ENCODE measurements at places on chromosomes 13 and 19.

DNA sequence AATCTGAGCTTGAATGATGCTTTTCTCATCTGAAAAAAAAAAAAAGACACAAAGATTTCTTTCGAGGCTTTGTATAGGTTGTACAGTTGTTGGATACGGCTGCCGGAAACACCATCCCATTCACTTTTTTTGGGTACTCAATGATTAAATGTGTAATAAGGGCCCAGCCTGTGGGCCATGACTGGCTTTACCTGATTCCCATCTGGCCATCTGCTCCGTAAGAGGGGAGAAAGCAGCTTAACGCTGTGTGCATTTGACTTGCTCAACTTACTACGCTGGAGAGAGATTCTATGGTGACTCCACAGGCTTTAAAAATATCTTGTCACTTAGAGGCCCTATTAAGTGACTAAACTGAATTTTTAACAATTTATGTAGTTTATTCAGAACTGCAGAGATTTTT is 731 bp downstream of the ZNF558 start:
- DNase-seq: no peak

GRCh38 chr13:65966991-65967451 is 1263.1 kb downstream of the PCDH9 start:
- no peak for DNase-seq

- no peak for DNase-seq
Measured at GRCh38 chr19:38888876-38889275, 10.5 kb downstream of the SIRT2 start.

- no peak for DNase-seq
Measured at GRCh38 chr19:7682175-7682855, 1.7 kb downstream of the TRAPPC5 start.

DNA sequence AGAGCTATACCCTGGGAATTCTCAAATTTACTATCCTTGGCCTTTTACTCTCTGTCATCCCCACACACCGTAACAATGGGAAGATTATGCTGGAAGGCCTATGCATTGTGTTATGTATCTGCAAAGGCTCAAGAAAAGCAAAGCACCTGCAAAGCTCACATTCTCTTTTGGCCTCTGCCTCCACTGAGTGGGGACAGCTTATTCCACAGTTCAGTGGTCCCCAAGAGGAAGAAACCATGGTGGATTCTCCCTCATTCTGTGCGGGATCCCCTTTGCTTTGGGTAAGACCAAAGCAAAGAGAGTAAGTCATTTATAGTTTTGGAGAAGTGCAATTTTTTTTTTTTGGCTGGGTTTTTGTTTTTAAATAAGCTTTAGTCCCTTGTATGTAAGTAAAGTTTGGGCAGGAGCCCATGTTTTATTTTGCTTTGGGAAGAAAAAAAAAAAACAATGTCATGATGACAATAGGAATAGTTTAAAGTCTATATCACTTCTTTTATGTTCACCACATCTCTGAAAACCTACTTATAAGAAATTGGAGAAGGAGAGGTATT is 530.6 kb downstream of the FGF9 start:
- no peak for DNase-seq

DNA sequence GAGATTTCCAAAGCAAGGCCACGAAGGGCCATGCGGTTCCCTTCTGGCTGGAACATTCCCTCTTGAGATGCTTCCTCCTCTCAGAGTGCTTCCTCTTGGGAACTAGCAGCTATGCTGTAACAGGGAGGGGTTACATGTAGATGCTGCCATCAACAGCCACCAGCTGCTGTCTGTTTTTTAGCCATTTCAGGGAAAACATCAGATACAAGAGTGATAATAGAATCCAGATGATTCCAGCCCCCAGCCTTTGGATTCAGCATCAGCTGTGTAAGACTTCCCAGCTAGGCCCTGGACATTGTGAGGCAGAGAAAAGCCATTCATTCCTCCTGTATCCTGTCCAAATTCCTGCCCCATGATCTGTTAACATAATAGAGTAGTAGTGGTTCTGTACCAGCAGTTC is 8.2 kb upstream of the ZNF177 start:
- DNase-seq: no peak

DNA sequence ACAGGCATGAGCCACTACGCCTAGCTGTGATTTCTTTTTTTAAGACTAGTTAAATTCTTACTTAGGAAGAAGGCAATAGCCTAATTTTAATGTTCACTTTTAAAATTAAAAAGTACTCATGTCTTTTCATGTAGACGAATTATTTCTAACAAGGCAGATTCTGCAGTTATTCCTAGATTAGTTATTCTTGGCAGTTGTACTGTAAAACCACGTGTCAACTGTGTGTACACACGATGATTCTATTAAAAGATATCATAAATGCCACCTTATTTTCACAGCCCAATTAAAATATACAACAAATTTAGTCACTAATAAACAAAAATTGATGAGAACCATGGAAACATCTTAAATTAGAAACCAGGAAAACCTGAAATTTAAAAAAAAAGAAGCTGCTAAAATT is 10.6 kb upstream of the FOXO1 start:
- no peak for DNase-seq

- DNase-seq: no peak
Measured at GRCh38 chr13:23680845-23681669, 110.8 kb downstream of the TNFRSF19 start.

GRCh38 chr19:48737360-48737998 is 2.9 kb downstream of the RASIP1 start:
- DNase-seq: peak; percentile 32

- no peak for DNase-seq
Measured at GRCh38 chr13:37893321-37893720, 23.7 kb upstream of the TRPC4 start.

DNA sequence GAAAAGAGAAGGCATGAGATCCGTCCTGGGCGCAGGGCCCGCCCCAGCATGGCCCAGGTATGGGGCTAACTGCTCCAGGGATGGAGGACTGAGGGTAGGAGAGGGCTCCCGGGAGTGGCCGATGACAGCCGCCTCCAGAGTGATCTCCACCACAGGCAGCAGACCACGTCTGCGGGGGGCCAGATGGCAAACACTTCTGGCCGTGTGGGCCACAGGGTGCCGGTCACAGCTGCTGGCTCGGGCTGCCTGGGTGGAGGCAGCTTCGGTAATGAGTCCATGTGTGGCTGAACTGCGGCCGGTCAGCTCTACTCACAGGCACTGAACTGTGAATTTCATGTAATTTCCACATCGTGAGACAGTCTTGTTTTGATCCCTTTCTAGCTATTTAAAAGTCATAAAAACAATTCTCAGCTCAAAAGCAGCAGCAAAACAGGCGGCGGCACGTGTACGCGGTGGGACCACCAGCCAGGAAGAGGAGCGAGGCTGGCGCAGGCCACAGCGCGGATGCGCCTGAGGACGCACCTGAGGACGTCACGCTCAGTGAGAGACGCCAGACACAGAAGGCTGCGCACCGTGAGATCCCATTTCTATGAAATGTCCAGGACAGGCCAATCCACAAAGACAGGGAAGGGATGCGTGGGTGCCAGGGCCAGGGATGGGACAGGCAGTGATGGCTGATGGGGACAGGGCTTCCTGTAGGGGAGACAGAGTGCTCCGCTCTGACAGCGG is 4.0 kb downstream of the LSM7 start:
- peak; percentile 71 for DNase-seq

- DNase-seq: no peak
Measured at GRCh38 chr13:52414963-52415362, 9.0 kb upstream of the THSD1 start.

- DNase-seq: no peak
Measured at GRCh38 chr13:67377919-67378318, 147.8 kb upstream of the PCDH9 start.

DNA sequence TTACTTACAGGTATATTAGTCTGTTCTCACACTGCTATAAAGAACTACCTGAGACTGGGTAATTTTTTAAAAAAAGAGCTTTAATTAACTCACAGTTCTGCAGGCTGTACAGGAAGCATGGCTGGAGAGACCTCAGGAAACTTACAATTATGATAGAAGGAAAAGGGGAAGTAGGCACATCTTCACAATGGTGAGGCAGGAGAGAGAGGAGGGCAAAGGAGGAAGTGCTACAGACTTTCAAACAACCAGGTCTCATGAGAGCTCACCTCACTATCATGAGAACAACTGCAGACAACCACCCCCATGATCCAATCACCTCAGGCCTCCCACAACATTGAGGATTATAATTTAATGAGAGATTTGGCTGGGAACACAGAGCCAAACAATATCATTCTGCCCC is 511.7 kb downstream of the SLITRK6 start:
- no peak for DNase-seq

DNA sequence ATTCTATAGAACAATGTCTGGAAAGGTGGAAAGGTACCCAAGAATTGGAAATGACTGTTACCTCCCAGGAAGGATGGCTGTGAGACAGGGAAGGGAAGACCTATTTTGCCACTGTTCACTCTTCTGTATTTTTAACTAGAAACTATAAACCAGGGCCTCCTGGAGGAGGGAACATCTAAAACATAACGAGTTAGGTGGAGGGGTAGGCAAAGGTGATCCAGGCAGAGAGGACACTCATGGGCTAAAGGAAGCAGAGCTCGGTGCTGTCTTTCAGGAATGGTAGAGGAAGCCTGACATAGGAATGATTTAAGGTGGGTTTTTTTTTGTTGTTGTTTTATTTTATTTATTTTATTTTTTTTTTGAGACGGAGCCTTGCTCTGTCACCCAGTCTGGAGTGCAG is 5.8 kb downstream of the EIF3K start:
- no peak for DNase-seq

- DNase-seq: no peak
Measured at GRCh38 chr19:14961956-14962685, 17.5 kb downstream of the SLC1A6 start.

Measured in NCI-H146 (cell line).